ENCODE measurements at places on chromosomes 7 and 10. TPM values are rescaled to one million over a fixed set of nuclear protein-coding genes. Genes with fewer than 3 reads are reported as not detected.

HOXA3 gene
- total RNA-seq: not detected

AZGP1 gene
- total RNA-seq: not detected

OGDHL gene
- total RNA-seq: not detected

MMS19 gene
- 60.6 TPM for total RNA-seq

NUDCD3 gene
- total RNA-seq: 91.0 TPM

PALS2 gene
- 13.2 TPM for total RNA-seq

ASIC3 gene
- 6.2 TPM for total RNA-seq

CPN1 gene
- total RNA-seq: not detected

LIPK gene
- not detected for total RNA-seq

CYP26C1 gene
- not detected for total RNA-seq

TAS2R4 gene
- 0.73 TPM for total RNA-seq

TMEM273 gene
- 100 TPM for total RNA-seq

UPK3BL2 gene
- total RNA-seq: 13.2 TPM

OR9A2 gene
- not detected for total RNA-seq

GIMAP5 gene
- 84.3 TPM for total RNA-seq

COL28A1 gene
- total RNA-seq: not detected
